Fibroblast of skin of left biceps (primary cell): ENCODE measurements at places on chromosomes 12 and 14.

DNA sequence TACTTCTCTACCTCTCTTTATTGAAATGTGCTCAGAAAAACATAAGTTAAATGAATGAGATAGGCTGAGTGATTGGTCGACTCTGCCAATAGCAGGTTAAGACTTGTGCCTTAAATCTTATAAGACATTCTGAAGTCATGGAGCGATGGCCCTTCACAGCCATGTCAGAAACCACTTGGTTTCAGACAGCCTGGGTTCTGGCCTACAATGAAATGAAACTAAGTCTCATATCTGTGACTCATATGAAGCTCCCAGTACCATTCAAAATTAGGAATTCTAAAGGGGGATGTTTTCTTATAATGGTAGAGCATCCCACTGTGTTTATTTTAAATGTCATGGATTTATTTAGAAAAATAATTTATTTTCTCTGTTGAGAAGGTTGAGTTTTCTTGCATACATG, 42.6 kb downstream of the PLXNC1 start:
- no peak for DNase-seq

DNA sequence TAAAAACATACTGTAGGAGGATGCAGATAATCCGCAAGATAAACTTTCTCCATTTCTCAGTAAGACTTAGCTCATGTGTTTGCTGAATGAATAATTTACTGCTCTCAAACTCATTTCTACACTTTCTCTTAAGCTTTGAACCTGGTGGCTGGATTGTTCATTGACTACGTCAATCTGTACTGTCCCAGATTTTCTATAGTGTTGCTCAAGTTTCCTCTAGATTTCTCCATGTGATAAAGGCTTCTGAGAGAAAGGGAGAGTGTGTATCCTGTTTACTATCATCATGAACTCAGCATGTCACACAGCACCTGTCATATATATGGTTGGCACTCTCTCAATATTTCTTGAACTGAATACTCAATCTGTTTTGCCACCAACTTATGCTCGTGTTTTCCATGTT, 518.0 kb upstream of the TBX3 start:
- DNase-seq = no peak

DNA sequence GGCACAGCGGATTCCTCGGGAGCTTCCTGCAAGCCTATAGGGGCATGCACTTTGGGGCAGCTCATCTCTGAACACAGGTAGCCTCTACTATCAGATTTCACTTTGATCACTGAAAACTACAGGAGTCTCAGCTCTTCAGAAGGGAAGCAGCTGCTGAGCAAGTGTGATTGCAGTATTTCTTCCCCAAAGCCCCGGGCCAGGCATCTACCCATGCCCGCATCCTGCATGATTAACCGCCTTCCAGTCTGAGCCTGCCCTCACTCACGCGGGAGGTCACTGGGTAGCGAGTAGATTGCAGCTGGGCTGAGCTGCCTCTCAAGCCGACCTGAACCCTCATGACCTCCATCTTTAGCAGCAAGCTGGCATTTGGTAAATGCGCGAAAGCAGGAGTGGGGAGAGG, 334.7 kb downstream of the DPF3 start:
- DNase-seq = no peak

DNA sequence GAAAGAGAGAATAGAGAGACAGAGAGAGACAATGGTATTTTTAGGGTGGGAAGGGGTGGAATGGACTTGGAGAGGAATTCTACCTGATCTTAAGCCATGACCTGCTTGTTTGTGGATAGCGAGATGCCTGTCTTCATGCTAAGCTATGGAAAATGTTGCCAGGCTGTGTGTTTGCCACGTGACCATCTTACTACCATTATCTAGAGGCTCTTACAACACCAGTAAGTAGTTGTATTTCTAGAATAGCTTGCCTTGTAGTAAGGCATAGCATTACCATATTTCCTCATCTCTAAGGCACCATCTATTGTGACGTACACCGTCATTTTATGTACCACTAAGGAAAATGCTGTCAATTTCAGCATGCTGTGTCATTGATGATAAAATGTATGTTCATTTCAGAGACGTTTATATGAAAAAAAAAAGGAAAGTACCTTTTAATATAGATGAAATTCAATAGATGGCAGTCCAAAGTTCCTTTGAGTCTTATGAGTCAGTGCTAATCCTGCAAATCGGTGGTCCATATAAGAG, 75.6 kb upstream of the RASSF3 start:
- no peak for DNase-seq

DNA sequence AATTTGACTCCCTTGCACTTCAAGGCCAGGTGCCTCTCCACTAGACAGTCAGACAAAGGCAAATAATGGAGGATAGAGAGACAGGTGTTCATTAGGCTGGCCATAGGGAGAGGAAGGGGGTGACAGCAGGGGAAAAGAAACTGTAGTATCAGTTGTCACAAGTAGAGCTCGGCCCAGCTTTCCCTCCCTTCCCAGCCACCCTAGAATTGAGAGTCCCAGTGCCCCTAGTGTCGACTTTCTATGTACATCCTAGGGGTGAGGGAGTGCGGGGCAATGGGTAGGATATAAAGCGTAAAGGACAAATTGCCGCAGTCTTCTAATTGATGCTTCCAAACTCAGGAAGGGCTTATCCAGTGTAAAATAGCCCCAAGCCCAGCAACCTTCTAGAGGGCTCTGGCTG, 39.0 kb downstream of the BAZ2A start:
- no peak for DNase-seq

DNA sequence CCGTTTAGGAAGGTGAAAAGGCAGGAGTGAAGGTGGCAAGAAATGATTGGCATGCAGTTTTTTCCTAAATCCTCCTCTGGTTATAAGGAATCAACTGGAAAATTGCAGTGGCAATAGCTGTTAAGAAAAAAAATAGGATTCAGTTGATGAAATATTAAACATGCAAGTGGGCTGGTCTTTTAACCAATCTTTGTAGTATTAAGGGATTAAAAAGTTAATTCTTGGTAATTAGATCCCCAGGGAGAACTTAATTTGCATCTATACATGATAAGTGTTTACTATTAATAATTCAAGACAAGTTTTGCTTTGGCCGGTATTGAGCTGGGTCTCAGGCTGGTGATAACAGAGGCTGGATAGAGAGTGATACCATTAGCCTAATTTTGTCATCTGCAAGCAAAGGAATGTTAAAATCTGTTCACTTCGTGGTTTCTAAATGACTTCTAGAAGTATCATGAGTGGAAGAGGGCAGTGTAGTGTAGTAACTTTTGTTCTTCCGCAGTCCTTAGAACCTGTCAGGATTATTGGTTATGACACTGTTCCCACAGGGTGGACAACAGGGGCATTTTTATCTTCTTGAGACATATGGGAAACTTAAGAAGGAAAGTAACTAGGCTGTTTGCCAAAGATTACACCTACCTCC, 118.5 kb downstream of the PRKCH start:
- no peak for DNase-seq

DNA sequence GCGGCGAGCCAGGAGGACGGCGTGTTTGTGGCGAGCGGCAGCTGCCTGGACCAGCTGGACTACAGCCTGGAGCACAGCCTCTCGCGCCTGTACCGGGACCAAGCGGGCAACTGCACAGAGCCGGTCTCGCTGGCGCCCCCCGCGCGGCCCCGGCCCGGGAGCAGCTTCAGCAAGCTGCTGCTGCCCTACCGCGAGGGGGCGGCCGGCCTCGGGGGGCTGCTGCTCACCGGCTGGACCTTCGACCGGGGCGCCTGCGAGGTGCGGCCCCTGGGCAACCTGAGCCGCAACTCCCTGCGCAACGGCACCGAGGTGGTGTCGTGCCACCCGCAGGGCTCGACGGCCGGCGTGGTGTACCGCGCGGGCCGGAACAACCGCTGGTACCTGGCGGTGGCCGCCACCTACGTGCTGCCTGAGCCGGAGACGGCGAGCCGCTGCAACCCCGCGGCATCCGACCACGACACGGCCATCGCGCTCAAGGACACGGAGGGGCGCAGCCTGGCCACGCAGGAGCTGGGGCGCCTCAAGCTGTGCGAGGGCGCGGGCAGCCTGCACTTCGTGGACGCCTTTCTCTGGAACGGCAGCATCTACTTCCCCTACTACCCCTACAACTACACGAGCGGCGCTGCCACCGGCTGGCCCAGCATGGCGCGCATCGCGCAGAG, 873 bp downstream of the PLXNC1 start:
- DNase-seq = no peak
